ENCODE measurements at places on chromosomes 4 and X.
A peak's percentile ranks its signal among the peaks of the same experiment; 100 is the strongest.

DNA sequence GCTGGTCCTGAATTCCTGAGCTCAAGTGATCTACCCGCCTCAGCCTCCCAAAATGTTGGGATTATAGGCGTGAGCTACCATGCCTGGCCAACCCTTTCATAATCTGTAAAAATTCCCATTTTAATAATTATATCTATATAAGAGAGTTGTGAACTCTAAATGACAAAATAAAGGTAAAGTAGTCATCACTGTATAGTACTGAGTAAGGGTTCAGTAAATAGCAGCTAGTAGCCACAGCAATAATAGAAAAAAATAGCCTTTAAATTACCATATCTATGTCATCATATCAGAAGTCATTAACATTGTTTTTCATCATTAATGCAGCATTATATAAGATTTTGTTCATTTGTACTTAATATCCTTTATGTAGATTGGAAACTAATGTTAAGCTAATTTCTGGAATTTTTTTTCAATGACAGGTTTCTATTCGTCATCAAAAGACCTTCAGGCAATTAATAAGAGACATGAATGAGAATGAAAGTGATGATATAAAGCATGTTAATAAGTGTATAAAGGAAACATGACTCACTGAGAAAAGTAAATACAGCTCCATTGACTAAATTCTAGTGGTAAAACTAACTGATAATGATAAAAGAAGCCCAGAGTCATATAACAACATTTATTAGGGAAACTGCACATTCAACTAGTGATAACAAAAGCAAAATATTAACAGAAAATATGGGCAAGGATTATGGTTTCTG is 85.9 kb upstream of the UGT8 start:
- no peak for DNase-seq

DNA sequence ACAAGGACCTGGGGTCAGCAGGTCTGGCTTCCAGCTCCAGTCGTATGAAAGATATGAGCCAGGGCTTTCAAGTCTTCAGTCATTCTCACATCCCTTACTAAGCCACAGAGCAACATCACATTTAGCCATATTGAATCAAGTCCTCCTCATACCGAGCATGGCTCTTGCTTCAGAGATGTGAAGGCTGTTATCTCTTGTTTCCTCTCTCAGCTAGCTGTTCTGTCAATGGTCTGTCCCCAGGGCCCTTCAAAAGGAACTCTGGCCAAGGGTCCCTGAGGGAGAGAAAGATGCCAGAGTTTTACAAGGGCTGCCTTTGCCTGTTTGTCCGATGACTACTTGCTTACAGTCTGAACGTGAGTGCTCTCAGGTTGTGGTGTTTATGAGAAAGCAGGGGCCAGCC is 30.5 kb downstream of the DOCK11 start:
- DNase-seq, result no peak

DNA sequence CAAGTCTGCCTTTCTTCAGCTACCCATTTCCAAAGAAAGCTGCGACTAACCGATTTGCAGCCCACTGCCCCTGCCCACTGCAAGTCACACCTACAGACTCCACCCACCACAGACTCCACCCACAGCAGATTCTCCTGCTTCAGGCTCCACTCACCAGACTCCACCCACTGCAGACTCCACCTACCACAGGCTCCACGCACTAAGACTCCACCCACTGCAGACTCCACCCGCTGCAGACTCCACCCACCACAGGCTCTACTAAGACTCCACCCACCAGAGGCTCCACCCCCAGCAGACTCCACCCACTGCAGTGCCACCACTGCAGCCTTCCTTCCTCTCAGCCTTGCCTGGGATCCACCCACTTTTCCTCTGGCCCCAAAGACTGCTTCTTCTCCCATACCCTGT is 41.3 kb downstream of the ABLIM2 start:
- peak; percentile 84 for DNase-seq

DNA sequence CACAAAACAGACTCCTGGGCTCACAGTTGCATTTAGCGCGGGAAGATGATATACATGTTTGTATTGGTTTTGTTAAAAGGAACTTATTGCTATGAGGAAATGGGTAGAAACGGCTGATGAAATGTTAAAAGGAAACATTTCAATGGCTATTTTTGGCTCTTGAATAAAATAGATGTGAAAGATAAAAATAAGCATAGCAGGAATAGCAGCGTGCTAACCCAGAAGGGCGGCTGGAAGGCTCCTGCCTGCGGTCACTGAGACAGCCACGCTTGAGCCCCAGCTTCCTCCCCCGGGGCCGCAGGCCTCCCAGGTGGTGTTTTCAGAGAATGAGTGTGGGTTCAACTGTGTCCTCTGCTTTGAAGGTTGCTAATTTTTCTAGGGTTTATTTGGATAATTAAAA is 35.0 kb upstream of the CLCN4 start:
- DNase-seq, result no peak

DNA sequence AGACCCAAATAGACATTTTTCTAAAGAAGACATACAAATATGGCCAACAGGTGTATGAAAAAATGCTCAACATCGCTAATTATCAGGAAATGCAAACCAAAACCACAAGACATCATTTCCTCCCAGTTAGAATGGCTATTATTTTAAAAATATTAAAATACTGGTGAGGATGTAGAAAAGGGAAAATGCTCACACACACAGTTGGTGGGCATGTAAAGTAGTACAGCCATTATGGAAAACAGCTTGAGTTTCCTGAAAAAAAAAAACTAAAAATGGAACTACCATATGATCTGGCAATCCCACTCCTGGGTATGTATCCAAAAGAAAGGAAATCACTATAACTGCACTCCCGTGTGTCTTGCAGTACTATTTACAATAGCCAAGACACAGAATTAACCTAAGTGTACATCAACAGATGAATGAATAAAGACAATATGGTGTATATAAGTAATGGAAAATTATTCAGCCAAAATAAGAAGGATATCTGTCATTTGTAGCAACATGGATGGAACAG is 128.9 kb upstream of the DKK2 start:
- no peak for DNase-seq

Measured in pancreas (tissue), 10 donors.